ENCODE measurements at places on chromosomes 2 and 18.
A peak's percentile ranks its signal among the peaks of the same experiment; 100 is the strongest.

DNA sequence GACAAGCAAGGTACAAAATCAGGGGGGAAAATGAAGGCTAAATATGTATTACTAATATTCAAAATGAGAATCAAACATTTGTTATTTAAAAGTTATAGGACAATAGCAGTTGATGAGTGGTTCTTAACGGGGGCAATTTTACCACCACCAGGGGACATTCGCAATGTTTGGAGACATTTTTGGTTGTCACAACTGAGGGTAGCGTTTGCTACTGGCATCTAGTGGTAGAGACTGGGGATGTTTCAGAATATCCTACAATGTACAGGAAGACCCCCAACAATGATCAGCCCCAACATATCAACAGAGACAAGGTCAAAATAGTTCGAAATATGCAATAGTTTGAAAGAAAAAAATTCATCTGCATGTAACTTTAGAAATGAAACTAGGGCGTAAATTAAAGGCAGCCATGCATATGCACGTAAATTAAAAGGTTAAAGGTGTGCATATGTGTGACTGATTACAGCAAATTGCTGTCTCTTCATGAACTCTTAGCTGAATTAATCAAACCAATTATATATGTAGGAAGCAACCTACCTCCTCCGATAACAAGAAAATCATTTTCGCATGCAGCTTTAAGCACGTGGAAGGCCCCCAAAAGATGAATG, 61.2 kb upstream of the CUL3 start:
- DNase-seq, result peak; percentile 16

DNA sequence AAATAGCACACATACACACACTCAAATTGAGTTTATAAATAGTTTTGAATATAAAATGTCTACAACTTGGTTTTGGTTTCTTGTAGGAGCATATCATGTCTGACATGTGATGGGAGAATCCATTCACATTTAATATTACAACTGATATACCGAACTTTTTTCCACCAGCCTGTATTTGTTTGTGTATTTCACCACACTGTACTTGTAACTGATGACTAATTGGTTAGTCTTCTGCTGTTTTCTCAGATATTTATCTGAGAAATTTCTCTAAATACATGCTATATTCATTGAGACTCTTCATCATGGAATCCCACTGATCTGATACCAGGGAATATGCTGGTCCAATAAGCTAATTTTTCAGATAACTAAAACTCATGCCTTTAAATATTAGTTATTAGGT, 56.3 kb upstream of the UBXN4 start:
- DNase-seq, result peak; percentile 15

GRCh38 chr18:38933910-38934510, 1368.4 kb upstream of the CELF4 start:
- DNase-seq, result no peak

- DNase-seq, result no peak
Measured at GRCh38 chr2:193808877-193809276, 1614.1 kb upstream of the TMEFF2 start.

DNA sequence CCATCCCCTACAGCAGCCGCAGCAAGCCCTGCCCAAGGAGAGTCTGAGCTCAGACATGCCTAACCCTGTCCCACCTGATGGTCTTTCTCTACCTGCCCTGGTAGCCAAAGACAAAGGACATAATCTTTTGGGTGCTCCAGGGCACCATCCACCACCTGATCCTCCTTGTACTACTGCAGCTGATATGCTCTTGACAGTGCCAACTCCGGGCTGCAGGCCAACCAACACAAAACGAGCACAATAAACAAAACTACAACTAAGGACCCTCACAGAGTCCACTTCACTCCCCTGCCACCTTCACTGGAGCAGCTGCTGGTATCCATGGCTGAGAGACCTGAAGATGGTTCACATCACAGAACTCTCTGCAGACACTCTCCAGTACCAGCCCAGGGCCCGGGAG, 106.3 kb downstream of the GRB14 start:
- no peak for DNase-seq

- no peak for DNase-seq
Measured at GRCh38 chr2:6231166-6231565, 539.0 kb downstream of the SOX11 start.

GRCh38 chr2:217801711-217802110, 201.1 kb downstream of the TNS1 start:
- DNase-seq, result no peak

- DNase-seq, result no peak
Measured at GRCh38 chr18:46711444-46711863, 45.4 kb downstream of the ST8SIA5 start.

- DNase-seq, result no peak
Measured at GRCh38 chr2:38386377-38386776, 9.3 kb upstream of the ATL2 start.

- DNase-seq, result peak; percentile 17
Measured at GRCh38 chr2:226184940-226185615, 614.5 kb downstream of the IRS1 start.

- peak; percentile 8 for DNase-seq
Measured at GRCh38 chr18:50924372-50924771, 43.5 kb upstream of the ELAC1 start.

GRCh38 chr2:26400723-26401122, 997 bp upstream of the DRC1 start:
- no peak for DNase-seq

- peak; percentile 29 for DNase-seq
Measured at GRCh38 chr2:119713819-119714490, 35.0 kb downstream of the TMEM177 start.

DNA sequence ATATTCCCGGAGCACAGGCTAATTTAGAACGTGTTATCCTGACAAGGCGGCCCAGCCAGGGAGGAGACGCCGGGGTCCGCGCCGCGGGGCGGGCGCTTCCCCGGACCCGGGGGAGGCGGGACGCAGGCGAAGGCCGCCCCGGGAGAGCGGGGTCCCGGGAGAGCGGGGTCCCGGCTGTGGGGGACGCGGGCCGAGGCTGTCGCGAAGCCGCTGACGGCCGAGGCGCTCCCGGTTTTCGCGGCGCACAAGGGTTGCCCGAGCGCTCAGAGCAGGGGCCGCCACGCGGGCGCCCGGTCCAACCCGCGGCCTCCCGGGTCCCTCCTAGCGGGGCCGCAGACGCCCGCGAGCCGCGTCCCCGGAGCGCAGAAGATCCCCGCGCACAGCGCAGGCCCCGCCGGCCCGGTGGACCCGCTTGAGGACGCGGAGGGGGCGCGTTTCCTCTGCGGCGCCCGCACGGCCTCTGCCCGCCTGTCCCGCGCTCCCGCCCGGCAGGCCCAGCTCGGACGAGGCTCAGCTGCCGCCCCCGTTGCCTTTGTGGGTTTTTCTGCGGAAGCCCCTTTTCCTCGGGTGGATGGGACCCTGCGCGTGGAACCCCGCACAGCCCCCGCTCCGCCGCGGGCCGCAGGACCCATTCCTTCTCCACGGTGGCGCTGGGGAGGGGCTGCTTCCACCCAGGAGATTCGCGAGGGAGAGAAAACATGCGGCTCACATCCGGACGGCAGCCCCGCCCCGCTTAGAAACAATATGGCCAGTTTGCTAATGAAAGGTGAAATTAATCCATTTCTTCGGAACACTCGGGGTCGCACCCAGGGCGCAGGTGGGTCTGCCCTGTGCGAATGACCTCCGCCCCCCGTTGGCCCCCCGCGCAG, 9.6 kb upstream of the KCNG2 start:
- DNase-seq, result no peak

- peak; percentile 16 for DNase-seq
Measured at GRCh38 chr2:152432206-152432653, 97.3 kb downstream of the FMNL2 start.

DNA sequence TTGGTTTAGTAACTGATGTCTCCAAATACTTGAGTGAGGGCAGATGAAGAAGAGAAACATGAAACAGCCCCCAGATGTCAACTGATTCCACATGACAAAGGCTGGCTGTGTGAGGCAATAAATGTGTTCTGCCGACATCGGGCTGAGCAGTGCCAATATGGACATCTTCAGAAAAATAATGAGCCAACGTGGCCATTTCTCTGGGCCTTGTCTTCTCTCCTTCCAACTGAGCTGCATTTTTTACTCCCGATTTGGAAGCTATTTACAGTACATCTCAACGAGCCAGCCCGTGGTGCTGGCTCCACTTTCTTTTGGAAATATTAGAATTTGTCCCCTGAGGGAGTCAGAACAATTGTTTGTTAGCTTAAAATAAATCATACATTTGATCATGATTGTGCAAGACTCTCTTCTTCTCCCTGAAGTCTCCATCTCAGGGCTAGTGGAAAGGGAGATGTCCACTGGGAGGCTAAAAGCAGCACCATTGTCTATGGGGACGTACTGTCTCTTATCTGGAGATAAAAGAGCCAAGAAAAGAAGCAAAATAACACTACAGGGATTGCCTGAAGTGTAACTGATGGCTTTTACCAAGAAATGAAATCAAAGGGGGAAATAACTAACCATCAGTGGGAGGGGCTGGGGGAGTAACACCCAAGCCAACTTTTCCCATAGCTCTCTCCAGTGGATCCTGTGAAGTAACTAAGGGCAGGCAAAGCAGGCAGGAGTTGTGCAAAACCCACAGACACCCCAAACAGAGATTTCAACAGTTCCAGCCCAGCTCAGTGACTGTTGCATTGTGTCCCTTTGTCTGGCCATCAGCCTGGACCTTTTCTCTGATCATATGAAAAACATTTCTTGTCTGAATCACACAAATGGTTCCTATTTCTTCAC, 114.8 kb downstream of the RDH14 start:
- no peak for DNase-seq

DNA sequence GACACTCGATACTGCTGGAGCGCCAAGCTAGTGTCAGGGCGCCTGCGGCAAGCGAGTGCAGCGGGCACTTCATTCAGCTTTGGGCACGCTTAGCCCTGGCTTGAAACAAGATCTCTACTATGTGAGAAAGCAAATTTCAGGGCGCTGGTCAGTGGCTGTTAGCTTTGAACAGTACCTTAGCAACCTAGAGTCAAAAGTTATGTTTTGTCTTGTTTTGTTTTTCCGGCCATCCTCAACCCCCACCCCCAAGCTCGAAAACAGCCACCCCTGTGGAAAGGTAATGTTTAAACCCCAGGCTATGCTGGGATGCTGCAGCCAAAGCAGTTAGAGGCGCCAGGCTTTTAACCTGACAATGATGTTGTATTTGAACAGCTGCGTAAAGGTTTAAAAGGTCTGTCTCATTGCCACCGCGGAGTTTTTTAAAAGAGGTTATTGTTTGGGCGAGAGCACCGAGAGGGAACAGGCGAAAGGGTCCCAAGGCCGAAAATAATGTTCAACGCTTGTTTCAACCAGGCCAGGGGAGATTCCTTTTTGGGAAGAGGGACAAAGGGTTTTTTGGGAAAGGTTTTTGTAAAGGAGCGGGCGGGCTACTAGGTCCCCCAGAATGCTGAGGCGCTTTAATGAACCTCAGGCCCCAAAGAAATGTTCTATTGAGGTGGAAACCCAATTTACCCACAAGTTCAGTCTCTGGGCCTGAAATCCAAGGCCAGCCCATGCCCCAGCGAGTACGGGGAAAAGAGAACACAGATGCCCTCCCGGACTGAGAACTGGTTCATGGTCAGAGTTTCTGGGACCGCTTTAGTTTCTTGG, 2.3 kb upstream of the HOXD10 start:
- DNase-seq, result no peak

DNA sequence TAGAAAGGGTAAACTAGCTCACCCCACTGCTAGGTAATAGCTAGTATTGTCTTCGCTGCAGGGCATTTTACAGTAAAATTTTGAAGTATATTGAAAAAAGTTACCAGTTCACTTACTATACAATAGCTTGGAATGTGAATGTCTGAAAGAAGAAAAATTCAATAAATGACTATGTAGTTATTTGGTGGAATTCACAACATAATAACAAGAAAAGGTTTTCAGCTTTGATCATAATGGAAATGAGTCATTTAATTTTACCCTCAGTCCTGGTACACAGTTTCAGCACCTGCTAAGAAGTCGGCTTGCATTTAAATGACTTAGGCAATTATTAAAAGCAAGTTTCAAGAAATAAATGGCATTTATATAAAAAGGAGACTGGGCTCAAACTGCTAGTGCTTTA, 90.4 kb downstream of the NUP35 start:
- no peak for DNase-seq

- DNase-seq, result no peak
Measured at GRCh38 chr2:173231465-173231864, 123.2 kb upstream of the CDCA7 start.

GRCh38 chr18:80231616-80232015, 15.7 kb downstream of the PARD6G start:
- DNase-seq, result no peak

DNA sequence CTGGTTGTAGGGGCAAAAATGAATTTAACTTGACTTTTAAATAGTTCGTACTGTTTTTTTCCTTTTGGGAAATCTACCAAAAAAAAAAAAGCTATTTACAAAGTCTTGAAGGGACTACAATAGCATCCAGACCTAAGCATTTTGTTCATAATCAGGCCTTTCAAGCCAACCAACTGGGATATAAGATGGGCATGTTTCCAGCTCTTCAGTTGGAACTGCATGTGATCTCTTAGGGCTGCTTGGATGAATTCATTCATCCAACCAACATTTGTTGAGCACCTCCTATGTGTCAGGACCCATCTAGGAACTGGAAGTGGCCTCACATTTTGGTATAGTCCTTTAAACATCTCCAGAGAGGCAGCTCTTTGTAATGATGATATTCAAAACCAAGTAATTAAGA, 98.6 kb downstream of the AAK1 start:
- no peak for DNase-seq

DNA sequence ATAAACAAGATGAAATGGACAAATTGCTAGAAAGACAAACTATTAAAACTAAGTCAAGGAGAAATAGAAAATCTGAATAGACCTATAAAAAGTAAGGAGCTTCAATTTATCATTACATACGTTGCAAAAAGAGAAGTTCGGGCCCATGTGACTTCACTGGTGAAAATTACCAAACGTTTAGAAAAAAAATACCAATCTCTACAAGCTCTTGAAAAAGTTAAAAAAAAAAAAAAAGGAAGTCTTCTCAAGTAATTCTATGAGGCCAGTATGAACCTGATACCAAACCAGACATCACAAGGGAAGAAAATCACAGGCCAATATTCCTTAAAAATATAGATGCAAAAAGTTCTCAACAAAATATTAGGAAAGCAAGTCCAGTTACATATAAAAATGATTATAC, 20.2 kb upstream of the ACVR2A start:
- no peak for DNase-seq

GRCh38 chr2:12718711-12719399, 2.1 kb downstream of the TRIB2 start:
- no peak for DNase-seq

GRCh38 chr2:100042562-100042961, 99.8 kb downstream of the AFF3 start:
- no peak for DNase-seq

GRCh38 chr2:32562906-32563305, 64.9 kb upstream of the TTC27 start:
- no peak for DNase-seq

- DNase-seq, result no peak
Measured at GRCh38 chr2:207073801-207074678, 91.7 kb downstream of the KLF7 start.

GRCh38 chr18:52588931-52589330, 248.9 kb downstream of the DCC start:
- no peak for DNase-seq

GRCh38 chr18:33076601-33077000, 303.8 kb upstream of the KLHL14 start:
- DNase-seq, result no peak

All from AG08396 (cell line).